Kidney epithelial cell (primary cell): ENCODE measurements at places on chromosomes 6 and 20.

- no peak for DNase-seq
These were observed 455.3 kb downstream of the EPM2A start for GRCh38 chr6:145279993-145280392.

- no peak for DNase-seq
These were observed 60.9 kb upstream of the KCNQ5 start for GRCh38 chr6:72560721-72561593.

DNA sequence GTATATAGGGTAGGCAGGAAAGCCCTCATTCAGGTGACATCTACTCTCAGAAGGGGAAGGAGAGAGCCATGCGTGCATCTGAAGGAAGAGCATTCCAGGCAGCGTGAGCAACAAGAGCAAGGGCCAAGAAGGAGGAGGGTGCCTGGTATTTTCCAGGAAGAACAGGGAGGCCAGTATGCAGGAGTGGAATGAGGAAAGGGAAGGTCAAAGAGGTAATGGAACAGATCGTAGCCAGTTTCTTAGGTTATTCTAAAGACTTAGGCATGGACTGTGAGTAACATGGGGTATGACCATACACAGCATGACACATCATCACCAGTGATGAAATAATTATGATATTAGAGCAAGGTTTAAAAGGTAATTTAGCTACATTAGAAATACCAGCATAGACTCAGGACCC lies 24.1 kb downstream of the ALDH8A1 start:
- DNase-seq, result no peak

DNA sequence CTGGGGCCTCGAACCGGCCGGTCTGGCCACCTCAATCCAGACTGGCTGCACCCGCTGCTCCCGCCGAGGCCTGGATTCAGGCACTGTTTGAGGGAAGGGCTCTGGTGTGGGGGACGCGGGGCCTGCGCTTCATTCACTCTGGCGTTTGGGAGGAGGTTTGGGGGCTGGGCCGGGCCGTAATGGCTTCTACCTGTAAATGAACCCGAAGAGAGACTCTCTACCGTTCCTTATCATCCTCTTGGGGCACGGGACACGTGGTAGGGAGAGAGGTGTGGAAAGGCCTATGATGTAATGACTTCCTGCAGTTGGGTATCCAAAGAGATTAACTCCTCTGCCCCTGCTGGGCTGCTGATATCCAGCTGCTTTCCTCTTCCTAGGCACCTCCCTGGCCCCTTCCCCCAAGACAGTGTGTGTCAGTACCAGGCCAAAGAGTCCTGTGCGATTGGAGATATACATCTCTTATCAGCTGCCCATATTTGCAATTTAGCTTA lies 1.8 kb downstream of the FOXO3 start:
- DNase-seq, result peak; percentile 58

DNA sequence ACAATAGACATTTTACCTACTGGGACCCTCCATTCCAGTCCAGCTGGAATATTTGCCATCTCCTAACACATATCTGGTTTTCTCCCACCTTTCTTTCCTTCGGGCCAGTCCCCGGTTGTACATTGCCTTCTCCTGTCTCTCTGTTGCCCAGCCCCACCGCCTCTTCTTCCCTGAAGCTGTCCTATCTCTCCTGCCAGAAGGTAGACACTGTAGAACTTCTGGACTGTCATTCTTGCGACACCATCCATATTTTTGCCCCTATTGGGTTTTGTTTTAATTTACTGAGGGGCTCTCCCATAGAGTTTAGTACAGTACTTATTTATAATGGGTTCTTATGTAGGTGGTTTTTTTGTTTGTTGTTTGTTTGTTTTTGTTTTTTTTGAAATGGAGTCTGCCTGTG lies 4.9 kb downstream of the PTK7 start:
- DNase-seq, result no peak

DNA sequence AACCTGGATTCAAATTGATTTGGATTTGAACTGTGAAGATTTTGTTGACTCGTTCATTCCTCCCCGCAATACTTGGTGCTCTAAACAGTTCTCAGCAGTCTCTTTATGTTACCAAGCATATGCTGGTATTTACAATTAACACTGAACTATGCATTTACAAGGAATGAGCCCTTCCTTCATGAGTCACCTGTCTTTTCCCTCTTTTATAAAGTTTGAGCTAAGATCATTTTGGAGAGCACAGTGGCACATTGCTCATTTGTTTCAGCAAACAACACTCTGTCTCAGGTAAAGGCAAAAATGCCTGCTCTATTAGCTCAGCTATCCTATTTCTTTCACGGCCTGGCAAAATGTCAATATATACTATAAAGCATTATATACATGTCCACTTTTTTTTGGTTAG lies 285.4 kb downstream of the PHACTR1 start:
- DNase-seq, result no peak

GRCh38 chr20:12949429-12949980 lies 59.3 kb upstream of the SPTLC3 start:
- DNase-seq, result no peak

- DNase-seq, result peak; percentile 29
These were observed 26.0 kb upstream of the CRIP3 start for GRCh38 chr6:43334466-43335095.

- DNase-seq, result no peak
These were observed 26.5 kb upstream of the ABT1 start for GRCh38 chr6:26570027-26570809.

DNA sequence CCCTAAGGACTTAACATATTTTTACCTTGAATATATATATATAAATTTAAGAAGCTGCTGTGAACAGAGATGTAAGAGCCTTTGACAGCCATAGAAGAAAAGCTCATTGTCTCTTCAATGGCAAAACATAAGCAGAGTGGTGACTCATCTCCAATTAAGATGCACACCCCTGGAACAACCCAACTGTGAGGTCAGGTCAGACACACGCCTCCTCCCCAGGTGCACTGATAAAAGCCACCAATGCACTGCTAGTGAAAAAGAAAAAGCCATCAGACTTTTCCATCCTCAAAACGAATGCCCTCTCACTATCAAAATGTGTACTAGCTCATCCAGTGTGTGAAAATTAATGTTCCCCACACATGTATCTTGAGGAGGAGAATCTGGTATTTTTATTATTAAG lies 100.1 kb downstream of the SMLR1 start:
- peak; percentile 25 for DNase-seq

GRCh38 chr6:6001443-6001842 lies 5.3 kb downstream of the NRN1 start:
- no peak for DNase-seq

- no peak for DNase-seq
These were observed 71.4 kb downstream of the MTFR2 start for GRCh38 chr6:136178749-136179148.
